ENCODE measurements at places on chromosomes 6 and 20.

GRCh38 chr6:160077526-160077925, 44.1 kb upstream of the SLC22A1 start:
- no peak for DNase-seq

- peak; percentile 75 for DNase-seq
Observed at GRCh38 chr6:43773050-43773979, 3.3 kb downstream of the VEGFA start.

DNA sequence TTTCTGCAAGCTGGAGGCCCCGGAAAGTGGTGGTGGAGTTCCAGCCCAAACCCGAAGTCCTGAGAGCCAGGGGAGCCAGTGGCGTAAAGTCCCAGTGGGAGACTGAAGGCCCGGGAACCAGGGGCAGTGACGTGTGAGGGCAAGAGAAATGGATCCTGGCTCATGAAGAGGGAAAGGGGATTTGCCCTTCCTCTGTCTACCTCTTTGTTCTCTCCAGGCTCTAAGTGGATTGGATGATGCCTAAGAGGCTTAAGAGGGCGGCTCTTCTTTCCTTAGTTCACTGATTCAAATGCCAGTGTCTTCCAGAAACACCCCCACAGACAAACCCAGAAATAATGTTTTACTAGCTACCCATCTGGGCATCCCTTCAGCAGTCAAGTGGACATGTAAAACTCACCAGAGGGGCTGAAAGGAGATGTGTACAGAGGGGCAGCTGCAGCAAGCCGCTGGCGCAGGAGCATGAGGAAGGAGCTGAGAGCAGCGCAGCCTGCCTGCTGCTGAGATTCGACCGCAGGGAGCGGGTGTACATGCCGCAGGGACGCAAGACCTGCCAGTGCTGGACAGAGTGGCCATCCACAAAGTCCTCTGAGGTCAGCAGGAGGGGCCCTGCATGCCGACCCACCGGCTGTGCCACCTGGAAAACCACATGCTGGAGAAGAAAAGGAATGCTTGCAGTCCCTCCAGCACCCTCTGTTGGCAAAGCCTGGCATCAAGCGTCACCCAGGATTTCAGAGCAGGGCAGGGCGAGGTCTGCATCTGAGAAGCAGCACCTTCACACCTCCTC, 29.5 kb downstream of the CDYL start:
- DNase-seq, result peak; percentile 11

DNA sequence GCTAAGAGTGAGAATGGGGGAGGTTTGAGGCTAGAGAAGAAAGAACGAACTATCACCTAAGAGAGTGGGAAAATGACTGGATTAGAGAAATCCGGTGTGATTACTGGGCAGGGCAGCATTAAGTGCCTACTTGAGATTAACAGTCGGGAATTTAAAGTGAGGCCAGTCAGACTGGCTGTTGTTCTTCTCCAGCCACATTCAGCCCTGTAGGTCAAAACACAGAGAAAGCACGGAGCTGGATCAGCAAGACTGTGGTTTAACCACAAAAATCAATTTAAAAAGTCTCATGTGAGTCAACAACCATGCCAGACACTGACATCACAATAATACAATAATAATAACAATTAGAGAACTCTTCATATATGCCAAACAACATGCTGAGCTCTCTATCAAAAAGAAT, 301.9 kb upstream of the SGK1 start:
- DNase-seq, result no peak

DNA sequence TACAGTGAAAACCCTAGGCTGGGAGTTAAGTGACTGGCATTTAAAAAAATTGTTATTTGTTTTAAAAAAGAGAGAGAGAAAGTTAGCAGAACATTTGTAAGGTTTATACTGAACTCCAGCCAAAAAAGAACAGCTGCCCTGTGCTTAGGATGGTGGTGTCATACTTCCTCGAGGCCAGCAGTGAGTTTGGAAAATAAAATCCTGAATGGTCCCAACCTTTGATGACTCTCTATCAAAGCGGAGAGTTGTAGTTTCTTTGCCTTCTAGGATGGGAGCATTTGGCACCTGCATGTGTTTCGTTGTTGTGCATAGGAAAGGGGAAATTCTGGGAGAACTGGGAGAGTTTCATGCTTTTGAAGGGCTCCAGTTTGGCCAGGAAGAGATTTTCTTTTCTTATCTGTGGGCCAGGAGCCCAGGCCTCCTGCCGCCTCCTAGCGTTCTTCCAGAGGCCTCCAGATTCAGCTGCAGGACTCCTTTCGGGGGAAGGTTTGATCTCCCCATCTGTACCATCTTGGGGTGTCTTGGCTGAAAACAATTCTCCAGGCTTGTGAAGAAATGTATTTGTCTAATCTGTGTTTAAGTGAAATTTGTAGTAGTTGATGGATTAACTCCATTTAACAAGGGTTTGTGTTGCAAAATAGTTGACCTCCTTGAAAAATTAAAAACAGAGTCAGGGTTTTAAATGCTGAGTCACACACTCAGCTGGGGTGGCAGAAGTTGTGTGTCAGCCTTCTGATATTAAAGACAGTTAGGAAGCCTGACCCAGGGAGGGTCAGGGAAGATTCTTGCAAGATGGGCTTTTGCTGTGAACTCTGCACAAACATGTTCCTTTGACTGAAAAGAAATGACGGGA, 63.4 kb downstream of the TXNDC5 start:
- no peak for DNase-seq

GRCh38 chr6:52515219-52515960, 61.5 kb downstream of the TRAM2 start:
- no peak for DNase-seq

DNA sequence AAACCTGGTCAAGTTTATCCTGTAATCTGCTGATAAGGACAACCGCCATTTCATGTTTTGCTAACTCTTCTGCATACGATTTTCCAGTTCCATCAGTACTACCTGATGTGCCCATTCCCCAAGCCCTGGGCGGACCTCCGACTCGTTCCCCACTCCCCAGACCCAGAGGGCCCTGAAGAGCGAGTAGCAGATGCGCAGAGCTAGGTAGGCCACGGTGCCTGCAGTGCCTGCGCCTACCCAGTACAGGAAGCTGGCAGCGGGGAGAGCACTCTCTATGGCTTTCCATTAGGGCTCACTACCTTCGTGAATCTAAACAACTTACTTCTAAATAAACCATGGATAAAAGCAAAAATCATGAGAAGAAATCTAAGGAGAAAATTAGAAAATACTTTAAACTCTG, 14.3 kb upstream of the ZDHHC14 start:
- DNase-seq, result no peak

GRCh38 chr6:2589171-2589661, 161.5 kb downstream of the MYLK4 start:
- DNase-seq, result no peak

- DNase-seq, result peak; percentile 16
Observed at GRCh38 chr6:40912158-40912946, 126.7 kb downstream of the UNC5CL start.

DNA sequence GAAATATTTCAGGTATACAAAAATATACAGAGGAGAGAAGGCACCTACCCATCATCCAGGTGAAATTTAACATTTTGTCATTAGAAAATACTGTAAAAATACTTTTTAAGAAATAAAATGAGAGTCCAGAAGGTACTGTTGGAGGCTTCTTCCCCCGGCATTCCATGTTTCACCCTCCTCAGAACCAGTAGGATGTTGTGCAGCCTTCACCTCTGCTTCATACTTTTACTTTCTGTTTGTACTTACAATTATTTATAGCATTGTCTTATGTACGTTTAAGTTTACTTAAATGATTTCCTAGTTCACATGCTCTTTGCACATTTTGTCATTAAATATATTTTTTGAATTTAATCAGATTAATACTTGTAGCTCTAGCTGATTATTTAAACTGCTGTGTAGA, 30.9 kb downstream of the TMEM200A start:
- no peak for DNase-seq

DNA sequence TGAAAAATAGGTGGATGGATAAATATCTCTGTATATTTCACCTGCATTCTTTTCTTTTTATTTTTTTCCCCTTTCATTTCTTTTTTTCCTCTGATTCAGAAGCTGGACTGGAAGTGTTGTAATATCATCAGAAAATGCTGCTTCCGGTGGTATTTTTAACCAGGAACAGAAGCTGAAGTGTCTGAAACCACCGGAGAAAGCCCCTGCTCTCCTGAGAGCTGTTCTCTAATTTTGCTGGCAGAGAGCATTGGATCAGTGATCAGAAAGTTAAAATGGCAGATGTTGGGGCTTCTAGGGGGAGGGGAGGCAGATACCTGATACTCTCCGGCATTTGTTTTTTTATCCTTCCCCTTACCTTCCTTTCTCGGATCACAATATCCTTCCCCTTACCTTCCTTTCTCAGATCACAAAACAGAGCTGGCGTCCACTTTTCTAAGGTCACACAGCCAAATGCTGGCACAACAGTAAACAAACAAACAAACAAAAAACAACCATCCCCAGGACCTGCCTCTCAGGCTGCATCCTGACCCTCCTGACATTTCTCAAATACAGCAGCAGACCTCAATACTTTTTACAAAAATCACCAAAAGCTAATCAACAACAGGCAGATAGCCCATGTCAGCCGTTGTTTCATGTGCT, 143.2 kb upstream of the ZNF217 start:
- DNase-seq, result no peak

- no peak for DNase-seq
Observed at GRCh38 chr6:56986611-56987010, 31.7 kb downstream of the BEND6 start.

GRCh38 chr6:5506597-5506996, 245.3 kb downstream of the FARS2 start:
- no peak for DNase-seq

- no peak for DNase-seq
Observed at GRCh38 chr20:54938707-54939106, 463.3 kb downstream of the DOK5 start.

DNA sequence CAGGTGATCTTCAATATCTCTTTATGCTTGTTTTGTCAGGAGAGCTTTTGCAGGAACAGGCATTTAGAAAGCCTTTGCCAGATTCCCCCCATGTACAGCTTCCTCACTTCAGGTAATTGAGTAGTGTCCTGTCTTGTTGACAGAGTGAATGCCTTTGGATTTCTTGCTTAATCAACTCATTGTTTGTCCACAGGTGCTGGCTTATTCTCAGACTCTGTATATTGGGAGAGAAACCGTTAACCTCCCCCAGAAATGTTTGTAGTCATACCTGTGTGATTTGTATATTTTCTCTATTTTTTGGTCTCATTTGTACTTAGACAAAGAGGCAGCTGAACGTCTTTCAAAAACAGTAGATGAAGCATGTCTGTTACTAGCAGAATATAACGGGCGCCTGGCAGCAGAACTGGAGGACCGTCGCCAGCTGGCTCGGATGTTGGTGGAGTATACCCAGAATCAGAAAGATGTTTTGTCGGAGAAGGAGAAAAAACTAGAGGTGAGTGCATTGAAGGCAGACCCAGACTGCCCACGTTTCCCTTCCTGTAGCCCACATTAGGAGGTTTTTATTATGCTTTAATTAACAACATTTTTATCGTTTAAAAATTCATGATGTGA, 32.3 kb downstream of the RPRD1B start:
- no peak for DNase-seq

GRCh38 chr6:150090328-150090727, 21.4 kb upstream of the ULBP3 start:
- no peak for DNase-seq

DNA sequence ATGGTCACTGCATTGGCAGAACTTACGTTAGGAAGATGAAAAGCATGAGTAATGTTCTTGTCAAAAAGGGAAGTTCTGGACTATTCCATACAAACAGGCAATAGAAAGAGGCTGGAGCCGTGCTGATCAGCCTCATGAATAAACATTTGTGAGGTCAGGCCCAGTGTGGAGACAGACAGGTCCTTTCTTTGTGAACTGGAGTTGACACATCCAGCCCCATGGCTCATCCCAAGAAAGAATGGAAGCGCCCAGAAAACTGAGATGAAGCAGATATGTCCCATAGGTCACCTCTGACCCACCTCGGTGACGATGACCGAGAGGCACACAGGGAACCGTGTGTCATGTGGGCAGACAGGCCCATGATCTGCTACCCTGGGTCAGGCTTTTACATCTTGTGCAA, 276.0 kb upstream of the SGK1 start:
- no peak for DNase-seq

GRCh38 chr6:147689398-147689797, 180.9 kb downstream of the SAMD5 start:
- DNase-seq, result no peak

DNA sequence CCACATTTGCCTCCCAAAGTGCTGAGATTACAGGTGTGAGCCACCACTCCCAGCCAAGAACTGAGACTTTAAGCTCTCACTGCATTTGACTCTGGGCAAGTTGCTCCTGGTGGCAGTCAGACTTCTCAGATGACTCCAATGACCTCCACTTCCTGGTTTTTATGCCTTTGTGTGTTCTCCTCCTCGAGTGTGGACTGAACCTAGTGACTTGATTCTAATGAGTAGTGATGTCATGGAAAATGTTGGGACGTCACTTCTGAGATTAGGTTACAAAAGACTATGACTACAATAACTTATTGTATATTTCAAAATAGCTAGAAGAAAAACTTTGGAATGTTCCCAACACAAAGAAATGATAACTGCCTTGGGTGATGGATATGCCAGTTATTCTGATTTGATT, 12.0 kb downstream of the SPINT3 start:
- DNase-seq, result no peak

DNA sequence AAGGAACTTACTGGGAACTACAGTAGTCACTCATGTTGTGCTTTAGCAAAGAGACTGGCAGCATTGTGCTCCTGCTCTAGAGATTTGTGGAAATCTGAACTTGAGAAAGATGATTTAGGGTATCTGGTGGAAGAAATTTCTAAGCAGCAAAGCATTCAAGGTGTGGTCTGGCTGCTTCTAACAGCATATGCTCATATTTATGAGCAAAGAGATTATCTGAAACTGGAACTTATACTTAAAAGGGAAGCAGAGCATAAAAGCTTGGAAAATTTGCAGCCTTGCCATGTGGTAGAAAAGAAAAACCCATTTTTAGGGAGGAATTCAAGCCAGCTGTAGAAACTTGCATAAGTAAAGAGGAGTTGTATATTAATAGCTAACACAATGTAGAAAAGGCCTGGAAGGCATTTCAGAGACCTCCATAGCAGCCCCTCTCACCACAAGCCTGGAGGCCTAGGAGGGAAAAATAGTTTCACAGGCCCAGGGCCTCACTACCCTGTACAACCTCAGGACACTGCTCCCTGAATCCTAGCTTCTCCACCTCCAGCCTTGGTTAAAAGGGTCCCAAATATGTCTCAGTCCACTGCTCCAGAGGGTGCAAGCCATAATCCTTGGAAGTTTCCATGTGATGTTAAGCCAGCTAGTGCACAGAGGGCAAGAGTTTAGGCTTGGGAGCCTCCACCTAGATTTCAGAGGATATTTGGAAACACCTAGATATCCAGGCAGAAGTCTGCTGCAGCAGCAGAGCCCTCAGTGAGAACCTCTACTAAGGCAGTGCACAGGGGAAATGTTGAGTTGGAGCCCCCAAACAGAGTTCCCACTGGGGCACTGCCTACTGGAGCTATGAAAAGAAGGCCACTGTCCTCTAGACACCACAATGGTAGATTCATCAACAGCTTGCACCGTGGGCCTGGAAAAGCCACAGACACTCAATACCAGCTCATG, 6.6 kb downstream of the EPM2A start:
- DNase-seq, result no peak

- DNase-seq, result no peak
Observed at GRCh38 chr6:159358562-159358961, 189.4 kb downstream of the FNDC1 start.

All from activated naive CD8-positive, alpha-beta T cell treated with anti-CD3 and anti-CD28 coated beads for 36 hours (primary cell).